ENCODE measurements at places on chromosomes 13 and 19. TPM values are rescaled to one million over a fixed set of nuclear protein-coding genes. Genes with fewer than 3 reads are reported as not detected.
A peak's percentile ranks its signal among the peaks of the same experiment; 100 is the strongest.

The CNFN gene
- 1.6 TPM for total RNA-seq

GRCh38 chr13:48750588-48751383 lies 97.1 kb downstream of the CYSLTR2 start:
- DNase-seq = no peak
- peak overlapping the region; percentile 68 for H3K27ac ChIP-seq
- no peaks in the 10 kb centered on the region for H3K27me3 ChIP-seq
- H3K36me3 ChIP-seq = no peaks in the 10 kb centered on the region

DNA sequence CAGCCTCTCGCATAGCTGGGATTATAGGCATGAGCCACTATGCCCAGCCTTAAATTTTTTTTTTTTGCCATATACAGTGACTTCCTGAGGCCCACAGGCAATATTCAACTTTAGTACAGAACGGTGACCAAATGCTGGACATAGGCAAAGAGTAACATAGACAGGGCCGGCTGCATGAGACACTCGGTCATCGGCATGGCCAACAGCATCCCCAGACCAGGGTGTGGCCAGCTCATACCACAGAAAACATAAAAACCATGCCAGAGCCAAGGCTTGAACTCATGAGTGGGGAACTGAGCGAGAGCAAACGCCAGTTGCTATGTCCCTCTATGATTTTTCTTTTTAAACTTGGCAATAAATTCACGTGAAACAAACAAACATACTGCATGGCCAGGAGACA lies 17.0 kb downstream of the KANK2 start:
- H3K36me3 ChIP-seq = peaks cover 77% of the 10 kb centered on the region
- H3K4me3 ChIP-seq = no peak overlapping the region
- no peak for DNase-seq
- no peaks in the 10 kb centered on the region for H3K27me3 ChIP-seq
- H3K27ac ChIP-seq = no peak overlapping the region

DNA sequence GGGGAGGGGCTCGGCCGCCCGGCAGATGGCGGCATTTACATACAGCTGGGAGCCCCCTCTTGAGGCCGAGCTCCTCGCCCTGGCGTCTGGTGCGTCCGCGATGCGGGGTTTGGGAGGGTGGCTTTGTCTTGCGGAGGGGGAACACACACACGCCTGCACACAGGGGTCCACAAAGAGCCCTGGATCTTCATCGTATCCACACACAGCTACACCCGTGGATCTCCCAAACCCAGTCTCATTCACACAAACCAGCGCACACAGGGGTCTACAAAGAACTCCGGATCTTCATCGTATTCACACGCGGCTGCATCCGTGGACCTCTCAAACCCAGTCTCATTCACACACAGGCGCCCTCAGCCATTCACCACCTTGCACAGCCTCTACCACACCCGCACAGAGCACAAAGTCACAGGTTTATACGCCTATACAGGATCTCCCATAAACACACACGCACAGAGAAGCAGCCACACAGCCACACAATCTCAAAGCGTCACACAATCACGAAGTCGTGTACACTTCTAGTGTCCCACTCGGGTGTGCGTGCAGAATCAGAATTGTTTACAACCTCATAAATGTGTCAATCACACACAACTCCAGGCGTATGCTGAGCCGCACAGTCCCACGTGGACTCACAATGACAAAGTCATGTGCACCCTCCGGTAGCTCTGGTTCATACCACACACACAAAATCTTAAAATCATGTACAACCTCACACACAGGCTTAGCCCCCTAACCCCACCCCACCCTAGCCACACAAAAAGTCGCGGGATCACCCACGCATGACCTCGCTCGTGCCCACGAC lies 550 bp upstream of the DLL3 start:
- DNase-seq = no peak
- H3K4me1 ChIP-seq = peaks cover 8% of the 10 kb centered on the region
- peak overlapping the region; percentile 6 for H3K4me3 ChIP-seq
- peaks cover 33% of the 10 kb centered on the region for H3K27me3 ChIP-seq

The KISS1R gene
- total RNA-seq = not detected

DNA sequence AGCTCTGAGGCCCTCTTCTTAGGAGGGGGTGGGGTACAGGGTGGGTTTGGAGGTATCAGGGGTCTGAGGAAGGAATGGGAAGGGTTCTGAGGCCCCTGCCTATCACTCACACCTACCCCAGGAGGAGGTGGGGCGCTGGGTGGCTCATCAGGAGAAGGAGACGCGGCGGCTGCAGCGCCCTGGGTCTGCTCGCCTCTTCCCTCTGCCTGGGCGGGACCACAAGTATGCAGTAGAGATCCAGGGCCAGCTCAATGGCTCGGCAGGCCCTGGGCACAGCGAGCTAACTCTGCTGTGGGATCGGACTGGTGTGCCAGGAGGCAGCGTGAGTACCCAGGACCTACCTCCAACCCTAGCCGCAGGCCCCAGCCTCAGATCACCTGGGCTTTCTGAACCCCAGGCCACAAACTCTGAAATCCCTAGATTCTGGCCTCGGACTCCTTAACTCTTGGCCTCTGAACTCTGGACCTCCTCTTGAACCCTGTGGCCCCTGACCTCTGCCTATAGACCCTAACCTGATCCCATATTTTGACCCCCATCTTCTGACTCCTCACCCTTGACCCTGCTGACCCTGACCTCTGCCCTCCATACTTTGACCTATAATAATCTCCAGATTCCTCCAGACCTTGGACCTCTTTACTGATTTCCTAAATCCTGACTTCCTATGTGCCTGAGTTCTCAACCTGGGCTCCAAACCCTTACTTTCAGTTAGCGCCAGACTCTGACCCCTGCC lies 24.1 kb downstream of the MEGF8 start:
- peaks cover 11% of the 10 kb centered on the region for H3K4me1 ChIP-seq
- H3K36me3 ChIP-seq = peaks cover 14% of the 10 kb centered on the region
- H3K27me3 ChIP-seq = no peaks in the 10 kb centered on the region
- no peak overlapping the region for H3K27ac ChIP-seq

GRCh38 chr13:44218501-44219240 lies 155.0 kb upstream of the SERP2 start:
- no peak overlapping the region for H3K4me3 ChIP-seq
- peak; percentile 82 for DNase-seq
- H3K27ac ChIP-seq = no peak overlapping the region
- no peaks in the 10 kb centered on the region for H3K27me3 ChIP-seq

DNA sequence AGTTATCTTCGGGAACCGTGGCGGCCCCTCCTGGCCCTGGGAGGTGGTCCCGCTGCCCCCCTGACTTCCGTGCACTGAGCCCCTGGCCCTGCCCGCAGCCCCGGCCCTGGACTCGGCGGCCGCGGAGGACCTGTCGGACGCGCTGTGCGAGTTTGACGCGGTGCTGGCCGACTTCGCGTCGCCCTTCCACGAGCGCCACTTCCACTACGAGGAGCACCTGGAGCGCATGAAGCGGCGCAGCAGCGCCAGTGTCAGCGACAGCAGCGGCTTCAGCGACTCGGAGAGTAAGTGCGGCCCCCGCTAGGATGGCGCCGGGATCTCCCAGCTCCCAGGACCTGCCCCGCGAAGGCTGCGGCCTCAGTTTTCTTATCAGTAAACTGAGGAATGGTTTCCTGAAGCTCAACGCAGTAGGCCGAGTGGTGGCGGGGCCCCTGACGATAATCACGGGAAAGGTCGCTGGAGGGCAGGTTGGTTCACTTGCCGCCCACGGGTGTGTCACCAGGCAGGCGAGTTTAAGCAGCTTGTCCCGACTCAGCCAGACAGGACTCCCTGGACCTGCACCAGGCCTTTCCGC lies 924 bp downstream of the RGCC start:
- peak; percentile 20 for DNase-seq
- peaks cover 12% of the 10 kb centered on the region for H3K4me1 ChIP-seq
- H3K27me3 ChIP-seq = no peaks in the 10 kb centered on the region

GRCh38 chr19:2375353-2376121 lies 15.5 kb downstream of the TMPRSS9 start:
- no peak for DNase-seq
- peaks cover 12% of the 10 kb centered on the region for H3K27me3 ChIP-seq
- no peak overlapping the region for H3K4me3 ChIP-seq
- peaks cover 12% of the 10 kb centered on the region for H3K4me1 ChIP-seq
- peaks cover 6% of the 10 kb centered on the region for H3K36me3 ChIP-seq
- H3K27ac ChIP-seq = no peak overlapping the region

- DNase-seq = no peak
- no peak overlapping the region for H3K27ac ChIP-seq
- H3K36me3 ChIP-seq = no peaks in the 10 kb centered on the region
- no peaks in the 10 kb centered on the region for H3K27me3 ChIP-seq
Measured at GRCh38 chr19:29962793-29963192, 20.8 kb downstream of the URI1 start.

The ZNF98 gene
- total RNA-seq = not detected

The GFY gene
- not detected for total RNA-seq

DNA sequence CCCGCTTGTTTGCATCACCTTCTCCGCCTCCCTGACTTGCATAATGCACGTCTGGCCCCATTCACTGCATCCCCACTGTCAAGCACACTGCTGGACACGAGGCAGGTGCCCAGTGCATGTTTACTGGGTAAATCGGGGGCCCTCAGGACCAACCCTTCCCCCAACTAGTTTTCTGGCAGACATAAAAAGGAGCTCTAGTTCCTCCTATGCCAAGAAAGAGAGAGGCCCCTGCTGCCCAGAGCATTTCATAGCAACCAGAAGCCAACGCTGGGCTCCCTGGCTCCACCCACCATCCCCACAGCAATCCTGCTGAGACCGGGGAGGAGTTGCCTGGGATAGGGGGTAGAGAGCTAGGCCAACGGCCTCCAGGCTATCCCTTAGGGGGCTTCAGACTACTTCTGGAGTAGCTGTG lies 23.2 kb downstream of the ANKRD27 start:
- DNase-seq = no peak
- no peaks in the 10 kb centered on the region for H3K27me3 ChIP-seq
- H3K4me3 ChIP-seq = no peak overlapping the region
- no peak overlapping the region for H3K27ac ChIP-seq

The KLK8 gene
- not detected for total RNA-seq

- H3K4me1 ChIP-seq = no peaks in the 10 kb centered on the region
- H3K27ac ChIP-seq = no peak overlapping the region
- DNase-seq = peak; percentile 6
- H3K4me3 ChIP-seq = peak overlapping the region; percentile 62
- H3K36me3 ChIP-seq = no peaks in the 10 kb centered on the region
Measured at GRCh38 chr13:49620170-49620621, 8.1 kb upstream of the ARL11 start.

The SWSAP1 gene
- 1.4 TPM for total RNA-seq

The C19orf67 gene
- not detected for total RNA-seq

The ZNF254 gene
- total RNA-seq = 5.6 TPM

DNA sequence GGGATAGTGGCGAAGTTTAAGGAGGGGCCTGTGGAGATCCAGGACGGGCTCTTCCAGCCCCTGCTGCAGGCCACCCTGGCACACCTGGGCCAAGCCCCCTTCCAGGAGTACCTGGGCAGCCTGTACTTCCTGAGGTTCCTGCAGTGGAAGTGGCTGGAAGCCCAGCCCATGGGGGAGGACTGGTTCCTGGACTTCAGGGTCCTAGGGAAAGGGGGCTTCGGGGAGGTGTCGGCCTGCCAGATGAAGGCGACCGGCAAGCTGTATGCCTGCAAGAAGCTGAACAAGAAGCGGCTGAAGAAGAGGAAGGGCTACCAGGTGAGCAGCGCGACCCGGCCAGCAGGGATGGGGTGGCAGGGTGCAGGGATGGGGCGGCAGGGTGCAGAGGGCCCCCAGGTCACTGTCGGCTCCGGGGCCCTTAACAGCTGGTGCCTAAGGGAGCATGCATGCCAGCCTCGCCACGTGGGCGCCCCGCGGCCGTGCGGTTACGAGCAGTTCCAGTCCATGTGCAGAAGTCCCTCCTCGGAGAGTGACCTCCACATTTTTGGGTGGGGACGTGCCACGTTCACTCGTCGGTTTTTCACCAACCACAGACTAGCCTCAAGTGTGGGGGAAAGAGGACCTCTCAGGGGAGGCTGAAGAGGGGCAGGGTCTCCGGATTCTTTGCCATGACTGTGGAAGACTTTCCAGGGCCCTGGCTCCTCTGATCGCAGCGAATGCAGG lies 912 bp downstream of the GRK1 start:
- H3K27me3 ChIP-seq = no peaks in the 10 kb centered on the region
- peaks cover 6% of the 10 kb centered on the region for H3K36me3 ChIP-seq
- no peaks in the 10 kb centered on the region for H3K4me1 ChIP-seq
- no peak for DNase-seq

DNA sequence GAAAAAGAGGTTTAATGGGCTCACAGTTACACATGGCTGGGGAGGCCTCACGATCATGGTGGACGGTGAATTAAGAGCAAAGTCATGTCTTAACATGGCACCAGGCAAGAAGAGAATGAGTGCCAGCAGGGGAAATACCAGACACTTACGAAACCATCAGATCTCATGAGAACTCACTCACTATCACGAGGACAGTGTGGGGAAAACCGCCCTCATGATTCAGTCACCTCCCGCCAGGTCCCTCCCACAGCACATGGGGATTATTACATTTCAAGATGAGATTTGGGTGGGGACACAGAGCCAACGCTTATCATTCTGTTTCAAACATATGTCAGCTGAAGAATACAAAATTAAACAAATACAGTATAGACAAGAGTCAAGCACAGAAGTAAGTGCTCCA lies 165.1 kb downstream of the PCCA start:
- H3K27me3 ChIP-seq = no peaks in the 10 kb centered on the region
- H3K4me1 ChIP-seq = peaks cover 6% of the 10 kb centered on the region
- no peak overlapping the region for H3K27ac ChIP-seq
- no peak overlapping the region for H3K4me3 ChIP-seq

- H3K36me3 ChIP-seq = peaks cover 5% of the 10 kb centered on the region
- no peaks in the 10 kb centered on the region for H3K27me3 ChIP-seq
- no peak overlapping the region for H3K4me3 ChIP-seq
- no peak for DNase-seq
- H3K4me1 ChIP-seq = peaks cover 16% of the 10 kb centered on the region
Measured at GRCh38 chr13:26660185-26660584, 100.4 kb downstream of the GPR12 start.

The TRPM4 gene
- 21.4 TPM for total RNA-seq
